NCI-H146 (cell line): ENCODE measurements at places on chromosomes 3 and 15.
A peak's percentile ranks its signal among the peaks of the same experiment; 100 is the strongest.

DNA sequence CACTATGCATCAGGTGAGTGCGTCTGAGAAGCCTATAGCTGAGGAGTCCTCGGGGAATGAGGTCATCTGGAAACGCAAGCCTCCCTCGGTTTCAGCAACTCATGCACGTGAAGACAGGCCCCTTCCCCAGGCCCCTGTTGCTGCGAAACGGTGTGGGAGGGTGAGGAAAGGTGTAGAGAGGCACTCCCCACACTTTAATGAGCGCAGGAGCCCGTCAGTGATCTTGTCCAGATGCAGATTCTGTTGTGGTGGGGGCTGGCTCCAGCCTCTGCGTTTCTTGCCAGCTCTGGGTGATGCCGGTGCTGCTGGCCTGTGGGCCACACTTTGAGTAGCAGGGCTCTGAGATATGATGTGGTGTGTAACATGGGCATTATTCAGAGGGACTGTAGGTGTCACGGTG, 38.6 kb upstream of the LACTB start:
- no peak for DNase-seq

DNA sequence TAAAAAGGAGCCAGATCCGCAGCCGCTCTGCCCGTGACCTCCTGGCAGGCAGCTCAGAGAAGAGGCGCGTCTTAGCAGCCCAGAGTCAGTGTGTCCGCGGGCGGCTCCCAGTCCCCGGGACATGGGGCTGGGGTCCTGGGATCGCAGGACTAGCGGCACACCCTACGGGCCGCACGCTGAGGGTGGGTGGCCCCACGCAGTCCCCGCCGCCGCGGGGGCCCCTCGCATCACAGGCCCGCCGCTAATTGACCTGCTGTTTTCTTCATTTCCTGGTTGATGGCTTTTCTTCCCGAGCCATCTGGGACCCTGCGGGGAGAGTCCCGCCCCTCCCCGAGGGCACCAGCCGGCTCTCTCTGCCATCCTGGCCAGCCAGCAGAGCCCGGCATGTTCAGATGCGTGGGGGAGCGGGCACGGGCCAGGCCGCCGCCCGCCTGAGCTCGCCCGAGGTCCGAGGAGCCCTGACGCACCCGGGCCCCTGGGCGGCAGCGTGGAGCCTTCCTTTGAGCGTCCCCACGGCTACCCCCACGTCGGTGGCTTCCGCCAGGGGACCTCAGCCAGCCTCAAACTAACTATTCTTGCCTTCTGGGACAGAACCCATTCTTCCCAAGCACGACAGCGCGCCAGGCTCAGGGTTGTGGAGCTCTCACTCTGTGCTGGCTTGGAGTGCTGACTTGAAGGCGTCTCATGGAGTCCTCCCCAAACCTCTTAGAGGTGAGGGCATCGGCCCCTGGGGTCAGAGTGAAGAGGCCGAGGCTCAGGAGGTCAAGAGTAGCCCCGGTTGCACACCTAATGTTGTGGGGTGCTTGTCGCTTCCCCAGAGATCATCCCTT, 34.6 kb upstream of the CACNA2D3 start:
- no peak for DNase-seq

- peak; percentile 26 for DNase-seq
Measured at GRCh38 chr3:123406598-123406997, 42.3 kb downstream of the ADCY5 start.

- no peak for DNase-seq
Measured at GRCh38 chr3:37375184-37376127, 201.1 kb upstream of the LRRFIP2 start.

GRCh38 chr3:184337399-184337714, at the start of gene FAM131A:
FAM131A (plus strand) TSS chr3:184337600; CDS start chr3:184337631, 31 bp downstream.
- DNase-seq = no peak

GRCh38 chr3:170697131-170697530, 111.3 kb upstream of the SLC7A14 start:
- DNase-seq = no peak

DNA sequence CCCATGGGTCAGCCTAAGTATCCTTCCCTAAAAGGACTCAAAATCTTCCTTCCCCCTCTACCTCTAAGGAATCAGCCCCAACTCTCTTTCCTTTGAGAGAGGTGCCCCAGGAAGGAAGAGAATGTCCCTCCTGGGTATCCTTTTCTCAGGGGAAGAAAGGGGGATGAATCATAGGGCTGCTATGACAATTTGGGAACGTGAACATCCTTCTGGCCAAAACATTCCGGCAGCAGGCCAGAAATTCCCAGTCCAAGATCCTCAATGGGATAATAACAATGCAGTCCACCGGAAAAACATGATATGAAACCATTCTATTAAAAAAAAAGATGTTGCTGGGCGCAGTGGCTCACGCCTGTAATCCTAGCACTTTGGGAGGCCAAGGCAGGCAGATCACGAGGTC, 50.8 kb upstream of the CACNA2D3 start:
- no peak for DNase-seq

- DNase-seq = no peak
Measured at GRCh38 chr15:93985925-93986324, 245.4 kb upstream of the MCTP2 start.

DNA sequence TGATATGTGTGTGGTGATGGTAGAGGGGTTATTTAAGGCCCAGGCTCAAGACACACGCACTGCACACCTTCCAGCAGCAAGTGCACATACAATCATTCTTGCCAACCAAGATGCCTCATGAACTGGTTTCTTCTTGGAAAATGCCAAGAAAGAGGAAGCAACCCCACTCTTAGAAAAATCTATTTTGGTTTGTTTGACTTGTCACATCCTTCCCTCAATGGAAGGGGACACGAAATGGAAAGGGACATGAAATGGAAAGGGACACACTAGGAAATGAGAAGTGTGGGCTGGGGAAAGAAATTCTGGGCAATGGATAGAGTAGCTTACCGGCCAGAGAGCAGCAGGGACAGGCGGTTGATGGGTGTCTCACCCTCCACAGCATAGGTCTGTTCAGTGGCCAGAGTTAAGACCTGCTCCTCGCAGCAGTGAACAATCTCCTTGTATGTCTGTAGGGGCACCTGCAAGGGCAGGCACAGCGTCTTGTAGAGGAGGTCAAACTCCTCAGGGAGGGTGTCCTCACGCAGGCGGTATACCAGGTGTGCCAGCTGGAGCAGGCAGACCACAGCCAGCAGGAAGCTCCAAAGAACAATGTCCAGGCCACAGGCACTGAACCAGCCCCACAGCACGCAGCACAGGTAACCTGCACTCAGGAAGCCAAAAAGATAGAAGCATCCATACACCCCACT, 640 bp downstream of the POPDC2 start:
- no peak for DNase-seq

DNA sequence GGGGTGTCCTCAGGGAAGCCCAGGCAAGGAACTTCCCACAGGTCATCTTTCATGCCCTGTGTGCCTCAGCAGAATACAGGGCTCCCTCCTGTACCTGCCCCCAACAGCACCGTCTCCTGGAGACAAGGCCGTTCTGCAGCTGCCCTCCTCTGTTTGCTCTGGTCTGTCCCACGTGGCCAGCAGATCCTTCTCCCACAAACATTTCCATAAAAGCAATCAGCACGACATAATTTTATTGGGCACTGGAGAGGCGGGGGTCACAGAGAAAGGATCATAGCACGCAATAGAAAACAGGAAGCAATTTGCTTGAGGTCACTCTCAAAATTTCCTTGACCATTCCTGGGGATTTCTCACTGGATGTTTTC, 29.4 kb downstream of the STARD5 start:
- DNase-seq = peak; percentile 65

DNA sequence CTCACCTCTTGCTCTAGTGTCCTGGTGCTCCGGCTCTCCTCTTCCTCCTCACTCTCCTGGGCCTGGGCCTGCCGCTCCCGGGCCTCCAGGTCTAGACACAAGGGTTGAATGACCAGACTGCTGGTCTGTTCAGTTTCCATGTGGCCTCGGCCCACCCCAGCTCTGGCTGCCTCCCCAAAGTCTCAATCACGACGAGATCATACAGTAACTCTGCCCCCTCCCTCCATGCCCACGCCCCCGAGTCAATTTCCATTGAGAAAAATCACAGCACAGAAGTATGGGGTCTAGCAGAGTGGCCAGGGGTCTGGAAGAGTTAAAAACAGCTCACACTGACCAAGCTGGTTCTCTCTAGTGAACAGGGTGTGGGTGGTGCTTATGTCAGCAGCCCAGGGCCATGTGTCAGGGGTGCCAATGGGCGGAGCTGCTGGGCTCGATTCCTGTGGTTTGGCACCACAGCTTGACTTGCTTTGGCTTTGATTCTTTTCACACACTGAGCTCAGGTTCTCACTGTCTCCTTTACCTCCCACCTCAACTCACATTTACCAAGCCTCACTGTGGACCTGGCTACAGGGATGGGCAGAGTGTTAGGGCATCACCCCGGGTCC, 6.9 kb downstream of the C15orf62 start:
- no peak for DNase-seq

DNA sequence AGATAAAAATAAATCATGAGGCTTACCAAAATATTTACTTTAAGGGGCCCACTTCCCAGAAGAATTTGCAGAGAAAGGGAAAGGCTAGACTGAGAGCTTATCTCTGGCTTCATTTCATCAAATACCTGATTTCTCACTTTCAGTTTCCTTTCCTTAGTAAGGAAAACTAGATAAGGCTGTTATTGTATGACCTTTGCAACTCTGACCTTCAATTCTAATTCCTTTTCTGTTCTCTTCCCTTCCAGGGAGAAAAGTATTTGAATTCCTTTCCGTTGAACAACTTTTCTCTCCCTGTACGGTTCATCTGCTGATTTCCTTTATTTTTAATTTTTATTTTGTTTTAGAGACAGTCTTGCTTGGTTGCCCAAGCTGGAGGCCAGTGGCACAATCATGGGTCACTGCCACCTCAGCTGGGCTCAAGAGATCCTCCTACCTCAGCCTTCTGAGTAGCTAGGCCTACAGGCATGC, 7.1 kb upstream of the PXK start:
- DNase-seq = no peak

DNA sequence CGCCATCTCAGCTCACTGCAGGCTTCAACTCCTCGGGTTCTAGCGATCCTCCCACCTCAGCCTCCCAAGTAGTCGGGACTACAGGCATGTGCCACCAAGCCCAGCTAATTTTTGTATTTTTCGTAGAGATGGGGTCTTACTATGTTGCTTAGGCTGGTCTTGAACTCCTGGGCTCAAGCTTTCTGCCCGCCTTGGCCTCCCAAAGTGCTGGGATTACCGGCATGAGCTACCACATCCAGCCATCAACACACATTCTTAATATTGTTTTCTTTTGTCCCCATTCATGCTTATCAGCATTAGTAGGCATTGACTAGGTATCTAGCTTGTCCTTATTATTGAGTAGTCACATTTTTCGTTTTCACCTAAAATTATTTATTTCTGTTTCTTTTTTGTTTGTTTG, 168.3 kb downstream of the GHSR start:
- no peak for DNase-seq
